IMR-90 (cell line): ENCODE measurements at places on chromosomes 16 and 17. TPM values are rescaled to one million over a fixed set of nuclear protein-coding genes. Genes with fewer than 3 reads are reported as not detected.
A peak's percentile ranks its signal among the peaks of the same experiment; 100 is the strongest.

- DNase-seq, result no peak
Measured at GRCh38 chr17:81080019-81080418, 45.1 kb downstream of the BAIAP2 start.

- no peak for DNase-seq
Measured at GRCh38 chr17:43550754-43551153, 4.6 kb upstream of the ETV4 start.

GRCh38 chr16:89711601-89712273 lies 9.0 kb downstream of the VPS9D1 start:
- DNase-seq, result peak; percentile 50

TMC8 gene
- not detected in 2 replicates for polyA plus RNA-seq

C1QTNF8 gene
- not detected in 2 replicates for polyA plus RNA-seq

DNA sequence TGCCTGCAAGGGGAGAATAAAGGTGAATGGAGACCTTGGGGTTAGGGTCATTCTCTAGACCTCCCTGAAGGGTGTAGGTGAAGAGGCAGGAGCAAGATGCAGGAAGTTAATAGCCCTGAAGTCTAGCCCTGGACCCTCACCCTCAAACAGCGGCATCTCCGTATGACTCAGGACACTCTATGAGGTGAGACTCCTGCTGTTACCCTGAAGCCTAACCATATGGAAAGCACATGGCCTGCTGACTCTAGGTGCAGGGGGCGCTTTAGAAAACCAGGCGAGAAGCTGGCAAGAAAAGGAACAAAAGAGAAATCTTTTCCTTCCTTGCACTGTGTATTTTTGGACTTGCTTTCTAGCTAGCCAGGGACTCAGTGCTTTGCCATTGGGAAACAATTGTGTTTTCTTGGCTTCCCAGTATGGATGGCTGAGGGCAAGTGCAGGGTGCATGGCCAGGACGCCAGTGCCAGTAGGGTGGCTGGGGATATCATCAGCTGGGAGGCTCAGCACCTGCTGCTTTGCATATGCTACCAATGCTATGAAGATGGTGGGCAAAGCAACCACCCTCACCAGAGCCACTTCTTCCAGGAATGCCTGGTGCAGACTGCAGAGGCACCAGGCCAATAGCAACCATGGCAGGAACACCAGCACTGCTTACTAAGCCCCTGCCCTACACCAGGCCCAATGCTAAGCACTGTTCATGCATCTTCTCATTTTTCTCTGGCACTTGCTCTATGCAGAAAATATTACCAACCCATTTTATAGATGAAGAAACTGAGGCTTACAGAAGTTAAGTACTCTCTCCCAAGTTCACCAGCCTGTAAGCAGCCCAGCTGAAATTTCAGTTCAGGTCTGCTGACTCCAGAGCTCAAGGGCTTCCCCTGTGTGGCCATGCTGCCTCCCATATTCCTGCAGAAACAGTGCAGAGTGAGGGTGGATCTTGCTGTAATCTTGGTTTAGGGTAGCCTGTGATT lies 425.1 kb downstream of the SLC39A11 start:
- no peak for DNase-seq

DNA sequence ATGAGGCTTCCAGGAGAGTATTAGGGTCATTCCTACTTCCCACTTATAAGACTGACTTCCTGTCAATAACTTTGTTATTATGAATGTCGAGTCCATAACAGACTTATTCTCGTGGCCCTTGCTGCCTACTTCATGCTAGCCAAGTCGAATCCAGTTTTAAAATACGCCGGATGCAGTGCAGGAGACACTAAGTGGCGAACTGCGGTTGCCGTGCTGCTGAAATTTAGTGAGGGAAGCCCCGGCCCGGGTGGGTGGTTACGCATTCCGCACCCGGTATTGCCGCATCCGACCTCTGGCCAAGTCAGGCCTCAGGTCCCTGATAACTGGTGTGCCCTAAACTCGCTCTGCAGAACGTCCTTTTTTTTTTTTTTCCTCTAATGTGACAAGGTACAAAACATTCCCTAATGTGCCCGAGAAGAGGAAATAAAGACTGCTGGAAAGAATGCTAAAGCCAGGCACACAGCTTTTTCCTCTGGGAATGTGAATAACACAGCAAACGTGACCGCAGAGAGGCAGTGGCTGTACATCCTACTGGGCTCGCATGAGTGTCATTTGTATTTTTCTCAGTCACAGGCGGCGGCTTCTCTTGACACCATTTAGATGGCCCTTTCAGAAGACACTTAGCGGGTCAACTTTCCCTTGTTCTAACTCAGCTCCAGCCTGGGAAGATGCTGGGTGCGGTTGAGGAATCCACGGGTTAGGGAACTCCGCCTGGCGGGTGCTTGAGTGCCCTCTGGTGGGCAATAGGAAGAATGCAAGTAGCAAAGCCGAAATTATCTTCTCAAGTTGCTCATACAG lies 7.1 kb upstream of the AKTIP start:
- peak; percentile 62 for DNase-seq

DNA sequence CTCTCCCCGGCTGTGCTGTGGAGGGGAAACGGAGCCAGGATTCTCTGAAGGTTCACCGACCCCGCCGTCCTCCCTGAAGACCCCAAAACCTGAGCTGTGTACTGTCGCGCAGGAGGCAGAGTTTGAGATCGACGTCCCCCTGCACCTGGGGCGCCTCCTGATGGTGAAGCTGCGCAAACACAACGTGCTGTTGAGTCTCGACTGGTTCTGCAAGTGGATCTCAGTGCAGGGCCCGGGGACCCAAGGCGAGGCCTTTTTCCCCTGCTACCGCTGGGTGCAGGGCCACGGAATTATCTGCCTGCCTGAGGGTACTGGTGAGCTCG lies 62.6 kb upstream of the TEKT1 start:
- DNase-seq, result no peak

DNA sequence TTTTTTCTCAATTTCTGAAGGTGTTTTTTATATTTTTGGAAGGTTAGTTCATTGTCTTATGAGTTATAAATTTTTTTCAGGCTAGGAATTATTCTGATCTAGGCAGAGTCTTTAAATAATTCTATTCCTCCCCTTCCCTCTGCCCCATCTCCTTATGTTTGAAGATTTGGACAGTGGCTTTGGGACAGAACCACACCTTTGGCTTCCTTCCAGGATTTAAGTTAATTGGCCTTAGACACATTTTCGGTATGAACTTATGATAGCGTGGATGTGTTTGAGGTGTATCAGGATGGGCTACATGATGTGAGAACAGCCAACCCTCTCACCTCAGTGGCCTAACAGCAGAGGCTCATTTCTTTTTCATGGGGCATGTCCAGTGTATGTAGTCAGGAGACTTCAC lies 24.3 kb downstream of the EPN2 start:
- DNase-seq, result no peak

GRCh38 chr17:9371019-9371418 lies 204.6 kb downstream of the STX8 start:
- peak; percentile 91 for DNase-seq

GRCh38 chr16:49345829-49346228 lies 27.8 kb upstream of the C16orf78 start:
- no peak for DNase-seq

NT5C3B gene
- polyA plus RNA-seq, result 58.0 and 59.9 TPM in 2 replicates

ADAM11 gene
- polyA plus RNA-seq, result 0.46 and 0.53 TPM in 2 replicates

CSH1 gene
- polyA plus RNA-seq, result not detected in 2 replicates

- DNase-seq, result peak; percentile 57
Measured at GRCh38 chr16:19843371-19843770, 41.3 kb downstream of the GPRC5B start.

- DNase-seq, result peak; percentile 55
Measured at GRCh38 chr16:56193951-56194726, 2.9 kb downstream of the GNAO1 start.

DNA sequence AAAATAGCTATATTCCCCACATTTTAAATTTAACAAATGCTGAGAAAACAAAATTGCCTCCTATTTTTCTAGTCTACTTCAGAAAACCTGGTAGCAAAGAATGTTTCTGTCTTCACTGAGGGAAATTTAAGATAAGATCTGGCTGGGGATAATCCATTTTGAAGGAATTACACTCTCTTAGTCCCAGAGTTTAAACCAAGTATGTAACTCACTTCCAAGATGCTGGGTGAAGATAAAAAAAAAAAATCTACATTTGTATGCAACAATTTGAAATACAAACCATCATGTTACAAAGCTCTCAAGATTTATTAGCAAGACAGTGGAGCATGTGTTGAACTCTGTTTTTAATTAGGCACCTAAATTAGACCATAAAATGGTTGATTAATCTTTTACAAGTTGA lies 5.7 kb downstream of the HS3ST3B1 start:
- no peak for DNase-seq

GRCh38 chr16:14041164-14041563 lies 30.0 kb upstream of the MRTFB start:
- DNase-seq, result no peak

DNA sequence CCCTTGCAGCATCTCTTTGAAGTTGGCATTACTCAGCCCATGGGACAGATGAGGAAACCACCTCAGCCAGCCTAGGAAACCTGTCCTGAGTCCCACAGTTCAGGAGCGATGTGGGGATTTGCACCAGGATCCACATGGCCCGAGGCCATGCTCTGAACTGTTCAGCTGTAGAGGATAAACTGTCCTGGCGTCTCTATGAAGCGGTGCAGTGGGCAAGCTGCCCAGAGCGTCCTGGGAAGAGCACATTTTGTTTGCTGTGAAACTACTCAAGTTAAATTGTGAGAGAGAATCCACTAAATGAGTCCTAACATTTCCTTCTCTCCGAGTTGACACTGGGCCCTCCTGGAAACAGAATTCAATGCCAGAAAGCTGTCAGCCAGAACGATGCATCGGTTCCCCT lies 276.6 kb upstream of the TNRC6C start:
- peak; percentile 1 for DNase-seq

SLC9A5 gene
- polyA plus RNA-seq, result 5.4 and 5.7 TPM in 2 replicates

DNA sequence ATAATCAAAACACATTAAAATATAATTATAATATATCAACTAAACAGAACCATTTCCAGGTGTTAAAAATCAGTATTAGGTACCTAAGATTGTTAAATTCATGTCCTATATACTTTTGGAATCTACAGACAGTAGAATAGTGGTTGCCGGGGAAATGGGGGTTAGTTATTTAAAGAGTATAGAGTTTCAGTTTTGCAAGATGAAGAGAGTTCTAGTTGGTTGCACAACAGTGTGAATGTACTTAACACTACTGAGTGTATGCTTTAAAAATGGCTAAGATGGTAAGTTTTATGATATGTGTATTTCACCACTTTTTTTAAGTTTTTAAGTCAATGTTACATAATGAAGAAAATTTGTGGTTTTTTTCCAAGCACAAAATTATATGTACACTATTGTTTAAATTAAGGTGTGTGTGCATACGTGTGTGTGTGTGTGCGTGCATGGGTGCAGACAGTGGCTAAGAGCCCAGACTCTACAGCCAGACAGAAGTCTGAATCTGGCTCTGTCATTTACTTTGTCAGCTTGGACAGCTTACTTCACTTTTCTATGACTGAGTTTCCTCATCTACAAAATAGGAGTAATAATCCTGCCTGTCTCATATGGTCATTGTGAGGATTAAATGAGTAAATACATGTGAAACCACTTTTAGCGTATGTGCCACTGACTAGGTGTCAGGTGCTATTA lies 25.3 kb upstream of the PHAF1 start:
- peak; percentile 52 for DNase-seq

- peak; percentile 25 for DNase-seq
Measured at GRCh38 chr17:75771334-75772281, 6.6 kb upstream of the GALK1 start.

EVPLL gene
- polyA plus RNA-seq, result not detected in 2 replicates

DNA sequence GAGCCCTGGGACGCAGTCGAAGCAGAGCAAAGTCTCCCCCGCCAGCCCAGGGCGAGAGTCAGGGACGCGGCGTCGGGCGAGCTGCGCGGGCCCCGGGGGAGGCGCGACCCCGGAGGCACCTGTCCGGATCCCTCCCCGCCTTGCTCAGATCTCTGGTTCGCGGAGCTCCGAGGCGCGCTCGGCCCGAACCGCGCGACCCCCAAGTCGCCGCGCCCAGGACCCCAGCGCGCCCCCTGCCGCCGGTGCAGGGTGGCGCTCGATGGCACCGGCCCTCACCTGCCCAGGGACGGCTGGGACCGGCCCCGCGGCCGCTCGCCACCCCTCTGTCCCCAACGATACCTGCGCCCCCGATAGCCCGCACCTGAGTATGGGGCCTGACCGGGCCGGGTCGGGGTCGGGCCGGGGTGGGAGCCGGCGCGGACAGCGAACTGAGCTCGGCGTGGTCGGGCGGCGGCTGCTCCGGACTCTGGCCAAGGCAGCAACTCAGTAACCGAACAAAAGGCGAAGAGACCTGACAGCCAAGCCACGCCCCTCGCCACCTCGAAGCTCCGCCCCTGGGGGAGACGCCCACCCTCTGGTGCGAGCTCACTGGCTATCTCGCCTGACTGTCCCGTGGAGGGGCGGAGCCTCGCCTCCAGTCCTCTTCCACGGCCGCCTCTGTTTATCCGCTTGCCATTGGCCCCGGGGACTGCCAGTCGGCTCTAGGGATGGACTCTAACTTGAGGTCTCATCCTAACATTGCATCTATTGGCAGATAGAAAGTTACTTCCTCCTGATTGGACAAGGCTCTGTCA lies at the start of gene JUP:
TSS of gene JUP (minus strand) at position 485 of the 794 bp plus-strand sequence. CDS start 14,857 bp downstream, outside the sequence.
- DNase-seq, result peak; percentile 99

ODAD4 gene
- polyA plus RNA-seq, result 0.37 and 0.38 TPM in 2 replicates

- no peak for DNase-seq
Measured at GRCh38 chr17:29138971-29139691, 41.1 kb downstream of the MYO18A start.

- DNase-seq, result no peak
Measured at GRCh38 chr17:30381340-30381659, 2.6 kb downstream of the CPD start.

DNA sequence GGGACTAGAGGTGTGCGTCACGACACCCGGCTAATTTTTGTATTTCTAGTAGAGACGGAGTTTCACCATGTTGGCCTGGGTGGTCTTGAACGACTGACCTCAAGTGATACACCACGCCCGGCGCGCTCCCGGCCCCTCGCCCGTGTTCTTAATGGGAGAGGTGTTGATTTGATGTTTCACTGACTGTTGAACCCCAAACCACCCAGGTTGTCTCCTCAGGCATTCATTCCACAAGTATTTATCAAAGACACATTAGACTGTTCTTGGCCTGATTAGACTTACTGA lies 1.4 kb downstream of the CENPN start:
- DNase-seq, result no peak

CLEC18A gene
- 0.04 TPM in 1 of 2 replicates, not detected in the other for polyA plus RNA-seq

MT1G gene
- polyA plus RNA-seq, result 0.48 and 0.56 TPM in 2 replicates

DNA sequence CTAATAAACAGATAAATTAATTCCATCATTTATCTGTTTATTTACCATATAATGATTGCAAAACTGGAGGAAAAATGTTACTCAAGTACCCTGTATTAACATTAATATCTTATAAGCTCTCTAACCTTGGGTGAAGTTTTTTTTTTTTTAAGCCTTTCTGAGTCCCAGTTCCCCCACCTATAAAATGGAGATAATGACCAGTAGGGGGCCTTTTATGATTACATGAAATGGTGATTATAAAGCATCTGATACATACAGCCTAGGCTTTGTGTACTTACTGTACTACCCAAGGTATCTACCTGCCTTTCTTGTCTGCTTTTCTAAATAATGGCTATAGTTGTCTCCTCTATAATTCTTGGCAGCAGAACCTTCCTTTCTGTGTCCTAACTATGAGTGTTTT lies 22.6 kb downstream of the LRRC36 start:
- peak; percentile 44 for DNase-seq

LRRC75A gene
- polyA plus RNA-seq, result 0.89 and 1.0 TPM in 2 replicates
